ENCODE measurements at places on chromosomes 13 and 19.

- no peak for DNase-seq
Measured at GRCh38 chr13:72696579-72696978, 30.9 kb downstream of the MZT1 start.

GRCh38 chr13:93316841-93317240, 90.2 kb downstream of the GPC6 start:
- DNase-seq = no peak

- DNase-seq = no peak
Measured at GRCh38 chr13:85316506-85317025, 482.7 kb downstream of the SLITRK6 start.

- DNase-seq = no peak
Measured at GRCh38 chr13:84443463-84443862, 561.2 kb upstream of the SLITRK1 start.

Measured in activated T-helper 1 cell treated with anti-CD3 and anti-CD28 coated beads, Interleukin-2, amount 50 U/mL, for 16 hours (primary cell).